ENCODE measurements at places on chromosomes 12 and 14.

- no peak for DNase-seq
These were observed 210.1 kb downstream of the MON2 start for GRCh38 chr12:62676521-62677307.

GRCh38 chr12:30440826-30441602 is 254.7 kb downstream of the IPO8 start:
- DNase-seq: no peak

GRCh38 chr12:114656906-114657596 is 26.9 kb downstream of the TBX3 start:
- DNase-seq: no peak

DNA sequence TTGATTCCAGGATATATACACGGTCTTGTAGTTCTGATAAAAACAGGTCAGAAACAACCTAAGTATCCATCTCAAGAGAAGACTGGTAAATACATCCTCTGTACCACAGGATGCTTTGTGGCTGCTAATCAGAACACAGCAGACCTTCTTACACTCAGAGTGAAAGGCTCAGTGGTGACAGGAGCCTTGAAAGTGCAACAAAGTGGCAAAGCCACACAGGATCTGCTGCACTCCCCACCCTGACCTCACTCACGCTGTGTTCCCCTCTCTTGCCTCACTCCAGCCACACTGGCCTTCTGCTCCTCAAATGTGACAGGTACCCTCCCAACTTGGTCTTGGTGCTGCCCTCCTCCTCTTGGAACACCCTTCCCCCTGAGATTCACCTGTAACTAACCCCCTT is 98.1 kb upstream of the GRIP1 start:
- DNase-seq: no peak

- no peak for DNase-seq
These were observed 982 bp downstream of the BCL7A start for GRCh38 chr12:122022393-122023338.

DNA sequence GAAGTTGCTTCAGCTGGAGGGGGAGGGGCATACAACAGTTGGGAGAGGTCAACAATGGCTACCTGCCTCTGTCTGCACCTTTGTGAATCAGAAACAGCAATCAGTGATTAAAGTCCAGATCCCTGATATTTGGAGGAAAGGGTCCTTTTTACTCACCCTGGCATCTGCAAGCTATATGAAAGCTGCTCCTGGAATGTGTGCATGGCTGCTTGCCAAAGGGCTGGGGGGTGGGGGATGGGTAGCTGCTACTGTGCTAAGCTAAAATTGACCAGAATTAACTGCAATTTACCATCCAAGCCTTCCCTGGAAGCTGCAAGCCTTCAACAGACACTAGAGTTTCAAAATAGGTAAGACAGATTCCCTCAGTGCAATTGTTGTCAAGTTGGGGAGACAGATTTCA is 13.5 kb upstream of the GTF2A1 start:
- DNase-seq: no peak

- no peak for DNase-seq
These were observed 454.8 kb downstream of the FUT8 start for GRCh38 chr14:65867333-65867732.

GRCh38 chr12:101876322-101876860 is 989 bp upstream of the DRAM1 start:
- no peak for DNase-seq

GRCh38 chr14:95300697-95301526 is 18.8 kb downstream of the CLMN start:
- DNase-seq: no peak

DNA sequence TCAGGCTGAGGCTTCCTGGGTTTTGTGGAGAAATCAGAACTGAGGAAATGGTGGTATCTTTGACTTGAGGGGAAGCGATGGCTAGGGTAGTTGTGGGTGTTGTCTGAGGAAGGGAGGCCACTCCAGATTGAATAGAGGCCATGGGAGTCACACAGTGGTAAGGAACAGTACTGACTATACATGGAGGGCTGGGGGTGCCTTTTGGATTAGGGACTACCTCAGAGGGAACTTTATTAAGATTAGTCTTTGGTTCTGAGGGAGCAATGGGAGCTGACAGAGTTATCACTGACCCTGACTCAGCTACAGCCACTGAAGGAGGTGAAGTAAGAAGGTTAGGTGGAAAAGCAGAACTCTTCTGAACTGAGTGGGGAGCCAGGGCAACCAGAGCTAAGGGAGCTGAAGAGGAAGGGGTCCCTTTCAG is 4.4 kb downstream of the NACA start:
- no peak for DNase-seq

DNA sequence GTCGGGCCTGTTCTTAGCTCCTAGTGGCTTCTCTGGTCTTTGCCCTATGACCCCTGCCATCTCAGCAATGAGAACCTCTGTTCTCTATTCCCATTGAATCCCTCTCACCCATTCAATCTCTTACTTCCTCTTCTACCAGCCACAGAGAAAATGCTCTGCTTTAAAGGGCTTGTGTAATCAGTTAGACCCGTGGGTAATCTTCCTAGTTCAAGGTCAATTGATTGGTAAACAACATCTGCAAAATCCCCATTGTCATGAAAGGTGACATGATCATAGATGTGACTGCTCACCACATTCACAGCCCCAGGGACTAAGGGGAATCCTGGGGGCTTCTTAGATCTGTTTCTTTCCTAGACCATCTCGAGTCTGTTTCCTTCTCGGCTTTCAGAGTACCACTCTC is 7.2 kb upstream of the CCDC197 start:
- no peak for DNase-seq
